ENCODE measurements at places on chromosomes 16 and 17.

DNA sequence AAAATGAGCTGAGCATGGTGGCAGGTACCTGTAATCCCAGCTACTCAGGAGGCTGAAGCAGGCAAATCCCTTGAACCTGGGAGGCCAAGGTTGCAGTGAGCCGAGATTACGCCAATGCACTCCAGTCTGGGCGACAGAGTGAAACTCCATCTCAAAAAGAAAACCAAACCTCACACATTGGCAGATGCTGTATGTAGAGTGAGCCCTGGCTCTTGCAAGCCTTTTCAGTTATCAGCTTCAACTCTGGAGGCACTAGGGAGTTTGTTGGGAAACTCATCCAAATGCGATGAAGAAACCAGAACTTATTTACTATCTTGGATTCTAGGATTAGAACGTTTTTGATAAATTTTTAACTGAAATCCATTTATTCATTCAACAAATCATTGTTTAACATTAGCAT is 56.9 kb upstream of the RASL10B start:
- DNase-seq: no peak

DNA sequence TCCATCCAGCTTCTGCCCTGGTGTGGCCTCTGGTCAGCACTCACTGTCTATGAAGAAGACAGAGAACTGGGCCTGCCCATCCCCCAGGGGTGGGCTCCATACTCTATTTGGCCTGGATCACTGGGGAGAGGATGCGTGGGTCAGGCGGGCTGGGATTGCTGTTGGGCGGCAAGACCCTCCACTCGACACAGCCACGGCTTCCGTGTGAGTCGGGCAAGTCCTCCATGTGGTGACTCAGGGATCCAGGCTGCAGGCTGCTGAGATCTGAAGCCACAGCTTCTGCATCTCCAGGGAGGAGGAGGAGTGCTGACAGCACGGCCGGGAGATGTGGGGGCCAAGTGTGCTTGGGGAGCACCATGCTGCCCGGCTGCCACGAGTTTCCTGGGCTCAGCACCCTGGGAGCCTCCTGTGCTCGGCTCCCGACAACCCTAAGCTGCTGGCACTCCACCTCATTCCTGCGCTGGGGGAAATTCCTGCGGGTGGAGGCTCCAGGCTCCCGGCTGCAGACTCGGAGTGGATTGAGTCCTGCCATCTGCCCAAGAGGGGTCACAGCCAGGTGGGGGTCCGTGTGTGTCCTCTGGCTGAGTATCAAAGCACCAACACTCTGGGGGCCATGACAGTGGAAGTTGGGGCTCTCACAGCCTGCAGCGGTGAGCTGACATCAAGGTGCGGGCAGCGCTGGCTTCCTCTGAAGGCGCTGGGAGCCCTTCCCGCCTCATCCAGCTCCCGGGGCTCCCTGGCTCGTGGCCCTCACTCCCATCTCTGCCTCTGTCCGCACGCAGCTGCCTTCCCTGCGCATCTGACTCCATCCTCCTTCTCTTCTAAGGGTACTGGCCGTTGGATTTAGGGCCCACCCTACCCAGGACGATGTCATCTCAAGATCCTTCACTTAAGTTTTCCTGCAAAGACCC is 24.4 kb upstream of the CBFA2T3 start:
- DNase-seq: no peak

DNA sequence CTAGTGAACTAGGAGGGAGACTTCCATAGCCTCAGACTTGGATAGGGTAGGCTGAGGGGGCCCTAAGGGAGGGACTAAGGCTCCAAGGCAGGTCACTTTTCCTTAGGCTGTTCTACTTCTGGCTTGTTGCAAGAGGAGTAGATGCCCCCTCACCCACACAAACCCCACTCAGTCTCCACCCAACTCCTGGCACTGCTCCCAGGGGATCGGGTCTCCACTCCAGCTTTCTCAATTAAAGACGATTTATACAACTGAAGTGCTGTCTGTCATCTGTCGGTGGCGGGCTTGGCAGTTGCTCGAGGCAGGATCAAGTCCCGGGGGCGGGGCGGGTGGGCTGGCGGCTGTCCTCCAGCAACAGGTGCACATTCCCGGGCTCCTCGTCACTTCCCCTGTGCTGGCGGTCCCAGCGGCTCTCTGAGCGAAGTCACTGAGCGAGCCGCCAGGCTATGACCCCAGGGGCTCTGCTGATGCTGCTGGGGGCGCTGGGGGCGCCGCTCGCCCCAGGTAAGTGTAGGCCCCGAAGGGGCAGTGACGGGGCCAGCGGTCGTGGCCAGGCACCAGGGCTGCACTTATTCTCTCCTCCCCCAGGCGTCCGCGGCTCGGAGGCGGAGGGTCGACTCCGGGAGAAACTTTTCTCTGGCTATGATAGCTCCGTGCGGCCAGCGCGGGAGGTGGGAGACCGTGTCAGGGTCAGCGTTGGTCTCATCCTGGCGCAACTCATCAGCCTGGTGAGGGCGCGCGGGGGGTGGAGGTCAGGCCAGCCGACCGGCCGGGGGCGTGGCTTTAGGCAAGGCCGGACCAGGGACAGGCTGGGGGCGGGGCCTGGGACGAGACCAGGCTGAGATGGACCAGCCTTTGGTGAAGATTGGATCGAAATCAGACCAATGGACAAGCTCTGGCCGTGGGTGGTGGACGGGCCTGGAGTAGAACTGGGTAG is at the start of gene CHRNB1:
Gene CHRNB1, plus strand, starts transcription at position 380 of the 937 bp plus-strand sequence. Its CDS starts 67 bp downstream, at position 447.
- DNase-seq: peak; percentile 34

- no peak for DNase-seq
Observed at GRCh38 chr16:66617728-66618127, 13.2 kb downstream of the CMTM3 start.

GRCh38 chr17:79633154-79633553 is 22.3 kb upstream of the RBFOX3 start:
- peak; percentile 17 for DNase-seq

GRCh38 chr16:22674832-22675191 is 139.2 kb upstream of the HS3ST2 start:
- DNase-seq: no peak

- DNase-seq: no peak
Observed at GRCh38 chr16:76268824-76269223, 8.4 kb upstream of the CNTNAP4 start.

DNA sequence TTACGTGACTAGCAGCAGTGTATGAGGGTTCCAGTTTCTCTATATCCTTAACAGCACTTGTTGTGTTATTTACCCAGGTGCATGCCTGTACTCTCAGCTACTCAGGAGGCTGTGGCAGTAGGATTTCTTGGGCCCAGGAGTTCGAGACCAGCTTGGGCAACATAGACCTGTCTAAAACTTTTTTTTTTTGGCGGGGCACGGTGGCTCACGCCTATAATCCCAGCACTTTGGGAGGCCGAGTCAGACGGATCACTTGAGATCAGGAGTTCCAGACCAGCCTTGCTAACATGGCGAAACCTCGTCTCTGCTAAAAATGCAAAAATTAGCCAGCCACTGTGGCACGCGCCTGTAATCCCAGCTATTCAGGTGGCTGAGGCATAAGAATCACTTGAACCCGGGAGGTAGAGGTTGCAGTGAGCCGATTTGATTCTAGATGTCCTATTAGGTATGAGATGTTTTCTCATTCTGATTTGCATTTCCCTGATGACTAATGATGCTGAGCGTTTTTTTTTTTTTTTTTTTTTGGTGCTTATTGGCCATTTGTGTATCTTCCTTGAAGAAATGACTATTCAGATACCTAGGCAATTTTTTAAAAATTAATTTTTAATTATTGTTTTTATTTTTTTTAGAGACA is 13.4 kb downstream of the CASC3 start:
- no peak for DNase-seq

GRCh38 chr17:66276328-66276937 is 26.0 kb upstream of the PRKCA start:
- no peak for DNase-seq

- DNase-seq: no peak
Observed at GRCh38 chr16:89545044-89545830, 15.2 kb upstream of the RPL13 start.

DNA sequence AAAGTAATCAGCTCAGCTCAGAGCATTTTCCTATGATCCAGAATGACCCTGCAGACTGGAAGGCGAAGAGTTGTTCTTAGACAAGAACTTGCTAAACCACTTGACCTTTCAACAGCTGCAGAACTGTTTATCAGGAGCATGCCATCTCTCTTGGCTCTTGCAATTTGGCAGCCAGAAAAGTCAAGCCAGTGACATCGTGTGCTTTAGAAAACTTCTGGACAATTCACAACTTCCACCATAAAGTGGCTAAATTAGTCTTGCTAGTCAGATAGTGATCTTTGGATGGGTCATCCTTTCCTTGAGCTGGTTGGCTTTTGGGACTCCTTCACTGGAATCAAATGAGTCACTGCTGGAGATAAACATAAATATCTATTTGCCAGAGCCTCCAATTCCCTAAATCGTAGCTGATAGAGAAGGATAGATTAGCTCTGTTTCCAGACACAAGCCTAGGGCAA is 146.5 kb downstream of the MAP2K6 start:
- DNase-seq: no peak

DNA sequence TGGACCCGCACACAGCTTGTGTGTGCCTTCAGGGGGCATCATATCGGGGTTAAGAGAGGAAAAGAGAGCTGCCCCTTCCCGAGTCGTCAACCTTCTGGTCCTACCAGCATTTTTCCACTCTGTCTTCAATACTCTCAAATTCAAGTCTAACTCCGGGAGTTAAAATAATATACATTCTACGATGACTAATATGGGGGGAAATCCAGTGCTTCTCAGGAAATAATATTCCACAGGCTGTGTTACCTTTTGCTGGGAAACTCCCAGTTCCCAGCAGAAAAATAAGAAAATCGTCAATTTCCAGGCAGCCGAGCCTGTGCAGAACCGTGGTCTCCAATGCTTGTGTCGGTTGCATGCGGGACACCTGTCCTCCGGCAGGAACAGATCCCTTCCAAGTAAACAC is 105.0 kb upstream of the FOXF1 start:
- DNase-seq: no peak

DNA sequence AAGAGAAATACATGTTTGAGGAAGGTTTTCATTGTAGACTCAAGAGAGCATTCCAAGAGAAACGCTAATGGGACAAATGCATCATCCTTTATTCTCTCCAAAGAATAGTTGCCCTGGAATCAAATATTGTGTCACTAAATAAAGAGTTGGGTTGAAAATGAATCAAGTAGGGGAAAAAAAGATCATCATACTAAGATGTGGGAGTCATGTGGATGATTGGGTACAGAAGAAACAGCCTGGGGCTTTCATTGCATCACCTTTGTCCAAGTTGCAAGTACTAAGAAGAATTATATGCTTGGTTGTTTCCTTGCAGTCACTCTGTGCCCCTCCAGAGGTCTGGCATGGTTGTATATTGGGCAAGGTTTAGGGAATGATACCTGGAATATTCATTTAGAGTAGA is 658.9 kb downstream of the TOX3 start:
- no peak for DNase-seq

DNA sequence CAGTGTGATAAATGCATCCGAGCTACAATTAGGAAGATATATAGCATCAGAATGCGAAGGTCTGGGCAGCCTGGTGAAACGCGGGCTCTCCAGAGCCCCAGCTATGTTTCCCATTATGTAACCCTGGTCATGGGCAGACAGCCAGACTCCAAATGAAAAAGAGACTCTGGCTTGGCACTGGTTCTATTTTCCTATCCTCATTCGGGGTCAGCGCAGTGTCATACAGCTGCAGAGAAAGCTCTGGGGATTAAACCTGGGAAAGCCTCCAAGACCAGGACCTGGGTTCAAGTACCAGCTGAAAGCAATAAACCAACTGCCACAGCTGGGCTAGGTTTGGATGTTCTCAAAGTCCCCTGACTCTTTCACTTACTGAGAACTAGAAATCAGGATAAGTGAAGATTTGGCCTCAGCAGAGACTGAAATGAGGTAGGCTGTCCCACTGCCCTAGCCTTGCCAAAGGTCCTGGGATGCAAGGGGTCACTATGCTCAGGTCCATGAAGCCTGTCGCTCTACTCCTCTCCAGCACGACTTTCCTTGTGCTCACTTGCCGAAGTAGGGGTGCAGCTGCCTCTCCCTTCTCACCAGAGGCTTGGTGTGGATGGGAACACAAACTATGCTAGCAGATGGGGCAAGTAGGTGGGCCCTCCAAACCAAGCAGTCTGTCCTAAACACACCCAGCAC is 123.8 kb downstream of the SMG6 start:
- DNase-seq: no peak

GRCh38 chr16:67719778-67720144 is 645 bp upstream of the GFOD2 start:
- peak; percentile 46 for DNase-seq

DNA sequence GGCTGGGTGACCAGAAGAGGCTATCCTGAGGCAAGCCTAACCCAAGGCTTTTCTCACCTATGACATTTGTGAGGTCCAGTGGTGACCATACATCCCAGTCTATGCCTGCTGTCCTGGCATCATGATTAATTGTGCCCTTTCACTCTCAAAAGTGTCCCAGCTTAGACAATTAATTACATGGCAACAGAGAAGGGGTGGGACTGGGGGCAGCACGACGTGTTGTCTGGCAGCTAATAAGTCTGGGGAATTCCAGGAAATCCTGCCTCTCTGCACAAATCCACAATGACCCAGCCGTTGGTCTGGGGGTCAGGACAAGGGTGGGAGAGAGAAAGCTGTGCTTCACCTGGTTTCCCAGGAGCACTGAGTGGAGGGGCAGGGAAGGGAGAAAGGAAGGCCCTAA is 14.0 kb upstream of the MTMR4 start:
- no peak for DNase-seq

DNA sequence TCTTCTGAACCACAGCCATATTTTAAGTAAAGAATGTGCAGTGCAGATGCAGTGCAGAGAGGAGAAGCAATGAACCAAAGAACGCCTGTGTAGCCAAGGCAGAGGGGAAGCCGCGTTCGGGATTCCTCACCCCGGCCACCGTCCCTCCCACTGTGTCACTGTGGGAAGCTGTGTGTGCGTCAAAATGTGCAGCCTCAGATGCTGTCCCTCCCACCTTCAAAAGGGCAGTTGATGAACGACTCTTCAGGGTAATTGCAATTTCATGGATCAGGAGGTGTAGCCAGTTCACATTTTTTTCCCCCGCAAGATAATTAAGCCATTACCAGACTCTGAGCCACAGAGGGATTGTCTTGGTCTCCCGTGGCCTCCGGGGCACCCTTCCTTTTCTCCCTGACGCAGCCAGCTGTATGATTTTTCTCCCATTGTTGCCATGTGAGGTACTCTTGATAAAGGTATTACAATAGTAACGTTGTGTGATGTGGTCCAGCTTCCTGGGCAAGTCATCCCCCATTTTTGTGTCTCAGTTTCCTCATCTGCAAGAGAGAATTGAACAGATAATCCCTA is 190.0 kb downstream of the FOXL1 start:
- DNase-seq: no peak

GRCh38 chr16:60107871-60108270 is 1373.8 kb upstream of the GOT2 start:
- no peak for DNase-seq

GRCh38 chr16:81718637-81719036 is 60.5 kb upstream of the PLCG2 start:
- no peak for DNase-seq

GRCh38 chr17:67221062-67221998 is 23.7 kb downstream of the HELZ start:
- DNase-seq: no peak

- no peak for DNase-seq
Observed at GRCh38 chr16:57167538-57167937, 18.3 kb downstream of the PSME3IP1 start.

GRCh38 chr16:78269256-78269655 is 169.8 kb downstream of the WWOX start:
- no peak for DNase-seq
